H54 (cell line): ENCODE measurements at places on chromosomes 12 and 14.

- DNase-seq: no peak
Measured at GRCh38 chr12:49223590-49224369, 34.9 kb upstream of the TUBA1A start.

DNA sequence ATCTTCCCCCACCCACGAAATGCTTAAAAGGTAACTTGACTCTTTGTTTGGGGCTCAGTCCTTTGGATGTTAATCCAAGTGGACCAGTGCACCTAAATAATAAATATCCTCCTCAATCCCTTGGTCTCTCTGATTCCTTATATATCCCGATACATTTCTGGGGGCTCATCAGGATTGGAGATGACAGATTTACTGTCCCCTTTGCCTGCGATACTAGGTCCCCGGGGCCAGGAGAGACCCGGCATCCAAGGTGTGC is 26.3 kb downstream of the KLRK1 start:
- no peak for DNase-seq

DNA sequence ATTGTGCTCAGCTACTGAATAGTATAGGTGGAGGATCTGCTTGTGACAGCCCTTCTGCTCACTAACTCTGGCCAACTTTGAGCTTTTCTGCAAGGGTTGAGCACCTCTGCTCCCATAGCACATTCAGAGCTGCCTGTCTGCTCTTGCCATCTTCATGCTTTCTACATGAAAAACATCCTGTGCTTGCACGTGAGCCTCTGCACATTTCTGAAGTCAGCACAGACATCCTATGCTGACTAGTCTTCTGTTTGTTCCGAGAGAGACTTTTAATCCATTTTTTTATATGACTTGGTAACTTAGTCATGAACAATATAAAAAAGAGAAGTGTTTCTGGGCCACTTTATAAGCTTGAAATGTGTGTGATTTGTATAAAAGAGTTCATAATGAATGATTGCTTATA is 969.3 kb downstream of the TMTC2 start:
- DNase-seq: no peak

DNA sequence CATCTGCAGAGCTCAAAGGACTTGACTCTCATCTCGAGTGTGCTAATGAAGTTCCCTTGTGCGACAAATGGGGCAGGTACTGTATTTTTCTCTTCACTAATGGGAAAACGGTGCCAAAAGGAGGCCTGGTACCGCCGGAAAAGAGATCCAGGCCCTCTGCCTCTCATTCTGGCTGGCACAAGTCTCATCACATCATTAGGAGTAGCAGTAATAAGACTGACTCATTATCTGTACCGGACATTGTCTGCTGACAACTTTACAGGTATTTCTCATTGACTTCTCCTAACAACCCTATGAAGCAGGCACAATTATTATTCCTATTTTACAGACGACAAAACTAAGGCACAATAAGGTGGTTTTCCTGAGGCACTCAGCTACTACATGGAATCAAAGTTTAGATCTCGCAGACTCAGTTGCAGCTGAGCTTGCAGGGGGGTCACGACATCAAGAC is 668 bp downstream of the APPL2 start:
- DNase-seq: no peak

DNA sequence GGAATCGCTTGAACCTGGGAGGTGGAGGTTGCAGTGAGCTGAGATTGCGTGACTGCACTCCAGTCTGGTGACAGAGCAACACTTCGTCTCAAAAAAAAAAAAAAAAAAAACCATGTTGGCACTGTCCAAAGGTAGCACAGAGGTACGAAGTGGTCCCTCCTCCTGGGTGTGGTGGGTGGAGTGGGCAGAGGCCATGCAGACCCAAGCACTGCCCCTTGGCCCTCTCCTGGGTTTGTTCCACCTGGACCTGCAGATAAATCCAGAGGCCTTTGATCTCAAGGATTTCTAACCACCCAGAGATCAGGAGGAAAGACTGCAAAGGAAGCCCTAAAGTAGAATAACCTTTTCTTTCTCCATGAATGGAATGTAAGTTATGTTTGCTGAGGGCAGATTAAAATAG is 8.7 kb upstream of the GALNT6 start:
- DNase-seq: no peak

- no peak for DNase-seq
Measured at GRCh38 chr12:104742551-104743201, 215.4 kb downstream of the SLC41A2 start.

GRCh38 chr14:68633131-68633991 is 159.5 kb downstream of the ZFP36L1 start:
- DNase-seq: no peak

DNA sequence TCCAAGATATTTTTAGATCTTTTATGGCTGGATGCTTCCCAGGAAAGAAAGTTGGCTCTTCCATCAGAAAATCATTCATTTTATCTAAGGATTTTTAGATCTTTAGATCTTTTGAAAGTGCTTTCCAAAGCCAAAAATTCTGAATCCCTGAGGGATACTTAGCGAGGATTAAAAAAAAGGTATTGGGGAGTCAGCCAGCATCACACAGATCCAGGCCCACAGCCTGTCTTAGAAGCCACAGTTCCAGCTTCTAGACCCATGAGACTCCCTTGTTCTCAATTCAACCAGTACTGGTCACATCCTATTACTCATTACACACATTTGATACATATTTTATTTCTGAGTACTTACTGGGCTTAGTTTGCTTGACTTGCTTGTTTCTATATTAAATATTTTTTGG is 49.9 kb downstream of the TSPAN8 start:
- no peak for DNase-seq

DNA sequence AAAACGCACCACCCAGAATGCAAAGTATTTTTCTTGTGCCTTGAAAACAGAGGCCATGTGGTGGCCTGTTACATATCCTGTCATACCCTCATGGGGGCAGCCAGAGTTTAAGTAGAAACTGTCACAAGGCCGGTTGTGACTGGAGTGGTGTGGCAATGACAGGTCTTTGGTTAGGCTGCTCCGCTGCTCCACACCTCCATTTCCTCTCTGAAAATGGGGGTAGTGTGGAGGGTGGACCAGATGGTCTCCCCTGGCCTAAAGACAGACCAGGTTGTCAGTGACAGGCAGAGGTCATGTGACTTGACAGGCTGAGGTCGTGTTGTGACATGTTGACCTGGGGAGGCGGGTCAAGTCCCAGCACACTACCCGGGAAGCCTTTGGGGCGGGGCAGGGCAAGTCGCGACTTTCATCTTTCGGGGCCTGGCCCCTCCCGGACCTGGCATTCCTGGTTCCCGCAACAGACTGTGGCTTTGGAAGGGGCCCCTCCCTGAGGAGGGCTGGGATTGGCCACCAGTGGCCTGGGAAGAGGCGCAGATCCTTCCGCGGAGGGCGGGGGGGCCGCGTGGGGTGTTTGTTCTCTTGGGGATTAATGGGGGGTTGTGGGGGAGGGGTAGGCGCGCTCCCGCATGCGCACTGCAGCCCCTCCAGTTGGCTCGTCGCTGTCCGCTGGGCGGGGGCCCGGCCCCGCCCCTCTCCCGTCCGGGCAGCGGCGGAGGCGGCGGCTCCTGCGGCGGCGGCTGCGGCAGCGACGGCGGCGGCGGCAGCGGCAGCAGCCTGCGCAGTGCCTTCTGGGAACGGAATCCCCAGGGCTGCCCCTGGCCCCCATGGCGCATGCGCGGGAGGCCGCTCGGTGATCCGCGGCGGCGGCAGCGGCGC is at the start of gene MBD6:
Gene MBD6 (plus strand): TSS at position 814 of the 876 bp plus-strand sequence. CDS start 1,480 bp downstream, outside the sequence.
- peak; percentile 95 for DNase-seq

DNA sequence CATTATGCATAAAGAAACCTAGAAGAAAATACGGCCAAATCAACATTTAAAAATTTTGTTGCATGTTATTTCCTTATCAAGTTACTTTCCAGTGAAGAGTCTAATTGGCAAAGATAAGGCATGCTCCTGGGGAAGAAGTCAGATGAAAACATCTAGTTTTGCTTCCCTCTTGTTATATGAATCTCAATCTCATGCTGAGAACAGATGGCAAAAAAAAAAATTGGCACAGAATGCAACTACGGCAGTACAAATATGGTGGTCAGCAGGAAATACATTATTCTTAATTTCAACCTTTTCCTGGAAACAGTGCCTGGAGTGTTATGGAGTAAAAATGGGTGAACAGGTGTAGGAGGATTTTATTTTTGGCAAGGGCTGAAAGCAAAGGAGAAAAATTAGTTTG is 32.8 kb downstream of the HECTD4 start:
- DNase-seq: no peak

- no peak for DNase-seq
Measured at GRCh38 chr14:100192250-100192671, 32.8 kb upstream of the DEGS2 start.

DNA sequence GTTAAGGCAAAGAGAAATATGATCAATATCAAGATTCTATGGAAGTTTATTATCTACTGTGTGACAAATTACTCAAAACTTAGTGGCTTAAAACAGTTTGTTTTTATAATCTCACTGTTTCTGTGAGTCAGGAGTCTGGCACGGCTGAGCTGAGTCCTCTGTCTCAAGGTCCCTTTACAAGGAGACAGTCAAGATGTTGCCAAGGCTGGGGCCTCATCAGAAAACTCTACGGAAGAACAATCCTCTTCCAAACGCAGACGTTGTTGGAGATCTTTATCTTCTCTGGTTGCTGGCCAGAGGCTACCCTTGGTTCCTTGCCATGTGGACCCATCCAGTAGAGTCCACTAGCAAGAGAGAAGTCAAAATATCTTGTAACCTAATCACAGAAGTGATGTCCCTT is 100.6 kb upstream of the CCND2 start:
- no peak for DNase-seq

DNA sequence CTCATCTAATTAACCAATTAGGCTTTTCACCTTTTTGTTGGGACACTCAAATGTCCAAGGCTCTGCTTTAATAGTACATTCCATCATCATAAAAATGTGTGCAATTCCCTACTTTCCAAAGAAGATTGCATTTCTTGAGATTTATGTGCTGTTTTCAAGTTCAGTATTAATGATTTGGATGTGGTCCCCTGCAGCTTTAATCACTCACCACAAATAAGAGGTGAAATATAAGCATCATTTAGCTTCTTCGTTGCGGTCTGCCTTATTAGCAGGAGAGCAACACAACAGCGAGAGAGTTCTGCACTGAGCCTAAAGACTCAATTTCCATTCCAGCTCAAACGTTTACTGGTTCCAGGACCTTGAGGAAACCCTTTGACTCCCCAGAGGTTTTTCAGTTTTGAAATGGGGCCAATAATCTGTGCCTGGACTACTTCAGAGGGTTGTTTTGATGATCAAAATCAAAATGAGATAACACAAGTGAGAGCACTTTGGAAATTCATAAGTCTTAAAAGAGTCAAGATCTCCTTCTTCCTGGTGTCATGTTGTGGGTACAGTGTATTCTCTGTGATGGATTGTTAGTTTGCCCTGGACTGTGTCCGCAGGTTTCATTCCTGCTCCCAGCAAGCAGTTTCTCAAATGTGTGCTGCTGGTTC is 53.1 kb downstream of the RERG start:
- DNase-seq: no peak

DNA sequence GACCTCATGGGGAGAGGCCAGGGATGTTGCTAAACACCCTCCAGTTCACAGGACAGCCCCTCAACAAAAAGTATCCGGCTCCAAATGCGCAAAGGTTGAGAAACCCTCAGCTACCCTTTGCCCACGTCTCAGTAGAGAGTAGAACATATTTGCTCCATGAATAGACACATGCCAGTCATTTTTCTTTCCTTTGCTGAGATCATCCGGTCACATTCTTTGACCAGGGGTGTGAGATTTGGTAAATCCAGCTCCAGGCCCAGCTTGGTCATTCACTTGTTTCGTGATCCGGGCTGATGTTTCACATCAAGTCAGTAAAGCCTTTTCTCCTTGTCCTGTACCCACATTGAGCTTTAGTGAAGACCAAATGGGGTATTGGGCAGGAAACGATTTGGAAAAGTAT is 83.6 kb upstream of the LHX5 start:
- DNase-seq: no peak

DNA sequence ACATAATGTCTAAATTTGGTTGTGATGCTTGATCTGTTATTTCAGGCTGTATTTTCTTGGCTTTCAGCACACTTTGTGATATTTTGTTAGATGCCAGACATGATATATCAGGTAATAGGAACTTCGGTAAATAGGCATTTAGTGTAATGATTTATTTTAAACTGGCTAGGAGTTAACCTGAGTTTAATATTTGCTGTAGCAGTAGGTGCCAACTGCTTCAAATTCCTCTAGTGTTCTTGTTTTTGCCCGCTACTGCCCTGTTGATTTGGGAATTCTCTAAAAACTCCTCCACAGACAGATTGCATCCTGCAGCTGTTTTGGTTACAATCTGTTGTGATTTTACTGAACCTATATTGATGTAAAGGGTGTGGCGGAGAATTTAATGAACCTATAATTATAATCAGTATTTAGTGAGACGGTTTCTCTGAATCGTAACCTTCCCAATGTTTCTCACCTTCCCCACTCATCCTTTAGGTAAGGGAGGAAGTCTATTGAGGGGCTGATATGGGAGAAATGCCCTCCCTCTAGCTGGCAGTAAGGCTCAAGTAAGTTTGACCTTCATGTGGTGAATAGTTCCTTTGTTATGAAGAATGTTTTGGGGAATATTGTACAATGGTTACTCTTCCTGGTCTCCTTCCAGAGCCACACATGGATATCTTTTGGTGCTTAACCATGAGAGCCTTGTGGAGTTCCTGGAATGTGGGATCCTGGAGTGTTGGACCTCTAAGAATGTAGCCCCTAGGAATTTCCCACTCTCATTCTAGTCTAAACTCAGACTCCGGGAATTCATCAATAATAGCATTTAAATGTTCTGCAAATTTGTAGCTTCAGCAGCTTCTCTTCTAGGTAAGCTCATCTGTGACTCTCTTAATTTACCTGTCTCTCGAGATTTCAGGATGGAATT is 634.1 kb downstream of the FSCB start:
- DNase-seq: no peak

- DNase-seq: no peak
Measured at GRCh38 chr14:55157080-55157479, 28.0 kb downstream of the LGALS3 start.

DNA sequence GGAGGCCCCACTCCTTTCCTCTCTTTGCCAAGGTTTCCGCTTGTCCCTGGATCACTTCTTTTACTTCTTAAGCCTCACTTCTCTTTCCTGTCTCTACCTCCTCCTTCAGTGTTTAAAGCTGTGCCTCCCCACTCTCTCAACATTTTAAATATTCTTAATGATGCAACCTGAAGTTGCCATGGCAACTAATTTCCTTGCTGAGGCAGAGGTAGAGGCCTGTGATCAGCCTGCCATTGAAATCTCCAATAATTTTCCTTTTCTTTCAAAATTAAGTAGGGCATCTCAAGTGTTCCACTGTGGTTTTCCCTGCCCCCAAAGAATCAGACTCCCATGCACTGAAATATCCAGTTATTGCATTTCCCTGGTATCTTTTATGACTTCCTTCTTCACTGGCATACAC is 108.6 kb upstream of the VRK1 start:
- no peak for DNase-seq

DNA sequence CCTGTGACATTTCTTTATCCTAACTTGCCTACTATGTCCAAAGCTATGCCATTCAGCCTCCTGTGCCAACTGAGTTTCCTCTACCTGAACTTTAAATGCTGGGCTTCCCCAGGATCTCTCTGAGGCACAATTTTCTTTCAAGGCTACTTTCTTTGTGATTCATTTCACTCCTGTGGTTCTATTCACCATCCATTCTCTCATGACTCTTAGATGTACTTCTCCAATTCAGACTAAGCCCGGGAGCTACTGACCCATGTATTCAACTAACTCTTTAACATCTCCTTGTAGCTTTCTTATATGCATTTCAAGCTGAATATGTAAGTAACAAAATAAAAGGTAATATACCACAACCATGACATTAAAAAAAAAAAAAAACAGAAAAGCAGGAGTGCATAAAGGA is 738.9 kb upstream of the USP15 start:
- DNase-seq: no peak
